Renal cortical epithelial cell (primary cell): ENCODE measurements at places on chromosomes 1 and 21. TPM values are rescaled to one million over a fixed set of nuclear protein-coding genes. Genes with fewer than 3 reads are reported as not detected.

DNA sequence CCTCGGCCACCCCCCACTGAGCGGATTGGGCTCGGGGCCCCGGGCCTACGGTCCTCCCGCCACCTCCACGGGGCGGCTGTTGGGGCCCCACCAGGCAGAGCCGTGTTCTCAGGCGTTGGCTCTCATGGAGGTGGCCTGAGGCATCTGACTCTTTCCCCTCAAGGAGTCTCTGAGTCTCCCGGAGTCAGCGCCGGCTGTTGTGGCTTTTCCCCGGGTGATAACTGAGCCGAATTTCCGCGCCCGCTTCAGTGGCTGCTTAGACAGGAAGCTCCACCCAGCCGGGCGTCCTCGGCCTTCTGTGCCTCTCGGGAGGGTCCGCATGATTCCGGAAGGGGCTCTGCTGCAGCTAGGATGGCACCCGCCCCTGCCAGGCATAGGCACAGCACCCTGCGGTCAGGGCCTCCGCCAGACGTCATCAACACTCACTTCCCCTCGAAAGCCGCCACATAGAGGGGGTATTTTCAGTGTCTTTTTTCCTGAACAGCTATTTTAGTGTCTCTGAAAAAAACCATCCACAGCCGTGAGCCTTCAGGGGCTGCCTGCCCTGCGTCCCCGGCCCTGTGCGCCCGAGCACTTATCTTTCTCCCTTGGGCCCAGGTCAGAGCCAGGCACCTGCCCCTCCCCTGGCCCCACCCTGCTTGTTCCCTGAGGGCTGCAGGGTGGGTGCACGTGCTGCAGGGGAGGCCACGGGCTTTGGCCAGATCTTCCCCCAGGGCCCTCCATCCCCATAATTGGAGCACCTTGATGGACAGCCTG, 72.9 kb downstream of the SKI start:
- no peak for DNase-seq

- DNase-seq, result no peak
These were observed 19.7 kb downstream of the FAM76A start for GRCh38 chr1:27745466-27745865.

- DNase-seq, result no peak
These were observed 32.4 kb downstream of the ATP1A1 start for GRCh38 chr1:116405241-116406135.

GRCh38 chr1:32336963-32337675, 1.1 kb upstream of the MARCKSL1 start:
- DNase-seq, result peak; percentile 76

DNA sequence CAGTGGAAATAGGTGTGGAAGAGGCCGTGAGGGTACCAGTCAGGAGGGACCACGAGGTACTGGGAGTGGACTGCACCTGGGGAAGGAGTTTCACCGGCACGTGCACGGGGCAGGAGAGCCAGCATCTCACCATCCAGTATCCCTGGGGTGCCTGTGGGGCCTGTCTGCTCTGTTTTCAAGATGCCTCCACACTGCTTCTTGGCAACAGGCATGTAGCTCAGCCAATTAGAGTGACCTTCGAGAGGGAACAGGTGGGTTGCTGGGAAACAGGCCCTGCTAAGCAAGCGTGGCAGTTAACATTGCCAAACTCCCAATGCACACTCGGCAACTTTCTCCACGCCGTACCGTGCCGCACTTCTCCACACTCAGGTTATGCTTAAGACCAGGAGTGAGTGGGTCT, 17.7 kb downstream of the KCNC4 start:
- DNase-seq, result no peak

IFFO2 gene
- total RNA-seq, result 34.0 and 42.0 TPM in 2 replicates
